NCI-H1436 treated with DMSO at 0.1 percent for 48 hours (cell line): ENCODE measurements at places on chromosomes 7 and 10.
A peak's percentile ranks its signal among the peaks of the same experiment; 100 is the strongest.

DNA sequence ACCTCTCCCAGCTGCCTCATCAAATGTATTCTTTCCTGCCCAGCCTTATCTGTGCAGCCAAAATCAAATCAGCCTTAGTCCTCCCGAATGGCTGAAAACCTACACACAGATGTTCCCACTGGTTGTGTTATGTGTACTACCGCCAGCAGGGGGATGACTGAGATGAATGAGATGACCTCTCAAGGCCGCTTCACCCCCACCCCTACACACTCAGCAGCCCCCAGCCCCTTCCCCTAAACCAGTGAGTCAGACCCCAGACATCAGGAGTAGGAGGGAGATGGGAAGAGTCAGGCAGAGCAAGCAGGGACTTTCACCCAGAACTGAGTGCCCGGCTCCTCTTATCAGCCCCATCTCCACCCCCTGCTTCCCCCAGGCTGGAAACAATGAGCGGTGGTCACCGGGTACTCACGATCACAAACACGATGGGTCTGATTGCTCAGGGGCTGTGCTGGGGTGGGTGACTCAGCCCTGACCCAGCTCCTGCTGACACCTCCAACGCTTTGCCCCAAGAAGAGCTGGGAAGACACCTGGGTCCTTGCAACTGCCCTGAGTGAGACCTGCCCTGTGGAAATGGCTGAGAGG is 6.5 kb upstream of the C10orf105 start:
- no peak for DNase-seq

GRCh38 chr7:47688311-47689100 is 106.6 kb upstream of the TNS3 start:
- no peak for DNase-seq

DNA sequence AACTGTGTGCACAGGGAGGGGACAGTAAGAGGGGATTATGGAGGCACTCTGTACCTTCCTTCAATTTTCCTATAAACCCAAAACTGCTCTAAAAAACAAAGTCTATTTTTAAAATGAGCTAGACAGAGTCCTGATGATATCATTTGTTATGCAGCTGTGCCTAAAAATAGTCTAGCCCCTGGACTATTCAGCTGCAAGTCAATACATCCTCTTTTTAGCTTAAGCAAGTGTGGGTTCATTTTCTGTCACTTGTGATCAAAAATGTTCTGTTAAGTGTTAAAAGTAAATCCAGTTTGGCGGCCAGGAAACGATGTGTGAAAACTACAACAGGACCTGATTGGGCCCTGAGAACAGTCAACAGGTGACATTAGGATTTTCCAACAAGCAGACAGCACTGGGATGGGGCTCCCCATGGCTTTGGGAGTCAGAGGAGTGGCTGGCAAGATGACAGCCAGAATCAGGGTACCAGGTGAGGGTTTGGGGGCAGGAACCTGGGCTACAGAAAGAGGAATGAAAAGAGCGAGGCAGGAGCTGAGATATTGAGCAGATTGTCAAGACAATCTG is 33.9 kb downstream of the FAM107B start:
- no peak for DNase-seq

GRCh38 chr7:78316110-78316509 is 517.5 kb downstream of the PHTF2 start:
- DNase-seq: no peak

- no peak for DNase-seq
These were observed at the start of gene PDLIM1 for GRCh38 chr10:95290461-95291364. Gene PDLIM1, minus strand, starts transcription at chr10:95291003. Its CDS starts 88 bp downstream, at chr10:95290915.

- no peak for DNase-seq
These were observed 2.7 kb upstream of the JCAD start for GRCh38 chr10:30062090-30062489.

DNA sequence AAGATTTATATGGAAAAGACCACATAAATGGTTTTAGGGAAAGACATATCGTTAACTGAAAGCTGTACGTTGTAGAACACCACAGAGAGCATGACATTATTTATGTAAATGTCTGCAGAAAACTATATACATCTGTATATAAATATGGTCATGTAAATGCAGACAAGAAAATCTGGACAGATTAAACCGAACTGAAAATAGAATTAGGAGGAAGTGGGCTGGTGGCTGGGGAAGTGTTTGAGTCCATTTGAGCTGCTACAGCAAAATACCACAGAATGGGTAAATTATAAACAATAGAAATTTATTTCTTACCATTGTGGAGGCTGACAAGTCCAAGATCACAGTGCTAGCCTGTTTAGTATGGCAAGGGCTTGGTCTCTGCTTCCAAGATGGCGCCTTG is 56.3 kb upstream of the USP6NL start:
- no peak for DNase-seq

- DNase-seq: no peak
These were observed 131.0 kb upstream of the GAD2 start for GRCh38 chr10:26085549-26085948.

DNA sequence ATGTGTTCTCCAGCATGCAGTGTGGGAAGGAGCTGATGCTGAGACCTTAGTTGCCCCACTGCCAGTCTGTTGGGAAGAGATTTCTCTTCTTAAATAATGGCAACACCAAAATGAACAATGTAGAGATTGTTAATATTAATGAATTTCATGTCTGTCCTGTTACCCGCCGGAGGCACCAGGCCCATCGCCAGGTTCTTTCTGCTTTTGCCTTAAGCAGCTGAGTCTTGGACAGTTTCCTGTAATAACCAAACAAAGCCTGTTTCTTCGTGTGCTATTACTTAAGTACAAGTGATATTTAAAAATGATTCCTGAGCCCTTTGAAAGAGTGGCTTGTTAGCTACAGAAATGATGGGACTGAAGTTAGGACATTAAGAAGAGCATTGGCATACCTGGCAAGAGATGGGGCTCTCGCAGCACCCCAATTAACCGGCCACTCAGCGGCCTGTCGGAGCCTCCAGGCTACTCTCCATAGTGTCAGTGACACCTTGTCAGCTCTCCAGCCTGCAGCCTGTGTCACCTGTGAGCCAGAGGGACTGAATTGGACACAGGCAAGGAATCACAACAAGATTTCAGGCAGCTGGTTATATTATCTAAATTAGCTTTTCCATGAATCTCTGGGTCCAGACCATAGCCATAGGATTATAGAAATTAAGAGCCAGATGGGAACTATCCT is 142.0 kb downstream of the CELF2 start:
- DNase-seq: no peak

- no peak for DNase-seq
These were observed 6.0 kb downstream of the LDB1 start for GRCh38 chr10:102113956-102114857.

DNA sequence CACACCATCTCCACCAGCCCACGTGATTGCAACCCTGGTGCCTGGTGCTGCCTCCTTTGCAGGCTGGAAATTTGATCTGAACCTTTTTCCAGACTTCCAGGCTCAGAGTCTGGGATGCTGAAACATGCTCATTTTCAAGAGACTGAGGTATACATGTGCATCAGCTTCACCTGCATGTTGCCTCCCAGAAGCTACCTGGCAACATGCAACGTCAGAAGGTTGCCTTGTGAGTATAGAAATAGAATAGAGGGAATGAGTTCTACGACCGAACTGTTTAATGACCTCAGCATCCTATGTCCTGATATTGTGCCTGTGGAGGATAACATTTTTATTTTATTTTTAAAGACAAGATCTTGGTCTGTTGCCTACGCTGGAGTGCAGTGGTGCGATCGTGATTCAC is 1.9 kb upstream of the ZNF212 start:
- no peak for DNase-seq

DNA sequence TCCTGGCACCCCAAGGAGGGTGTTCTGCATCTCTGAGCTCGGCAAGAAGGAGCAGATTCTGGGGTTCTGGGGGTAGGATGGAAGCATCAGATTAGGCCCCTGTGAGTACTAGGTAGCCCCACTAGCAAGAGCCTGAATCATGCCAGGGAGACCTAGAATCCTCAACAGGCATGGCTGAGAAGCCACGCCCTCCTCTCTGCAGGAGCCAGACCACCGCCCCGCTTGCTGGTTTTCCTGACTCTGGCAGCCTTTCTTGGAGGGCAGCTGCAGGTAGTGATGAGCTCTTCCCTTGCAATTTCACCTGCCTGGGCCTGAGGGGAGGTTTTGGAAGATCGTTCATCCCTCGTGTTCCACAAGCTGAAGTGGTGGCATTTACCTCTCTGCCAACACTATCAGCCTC is 68.9 kb upstream of the PRLHR start:
- no peak for DNase-seq

GRCh38 chr10:42691361-42692120 is 53.2 kb upstream of the ZNF33B start:
- peak; percentile 97 for DNase-seq
